Hepatocyte (in vitro differentiated cells): ENCODE measurements at places on chromosomes 1 and 21. TPM values are rescaled to one million over a fixed set of nuclear protein-coding genes. Genes with fewer than 3 reads are reported as not detected.

The TSPEAR gene
- 0.35 and 0.66 TPM in 2 replicates for polyA plus RNA-seq

DNA sequence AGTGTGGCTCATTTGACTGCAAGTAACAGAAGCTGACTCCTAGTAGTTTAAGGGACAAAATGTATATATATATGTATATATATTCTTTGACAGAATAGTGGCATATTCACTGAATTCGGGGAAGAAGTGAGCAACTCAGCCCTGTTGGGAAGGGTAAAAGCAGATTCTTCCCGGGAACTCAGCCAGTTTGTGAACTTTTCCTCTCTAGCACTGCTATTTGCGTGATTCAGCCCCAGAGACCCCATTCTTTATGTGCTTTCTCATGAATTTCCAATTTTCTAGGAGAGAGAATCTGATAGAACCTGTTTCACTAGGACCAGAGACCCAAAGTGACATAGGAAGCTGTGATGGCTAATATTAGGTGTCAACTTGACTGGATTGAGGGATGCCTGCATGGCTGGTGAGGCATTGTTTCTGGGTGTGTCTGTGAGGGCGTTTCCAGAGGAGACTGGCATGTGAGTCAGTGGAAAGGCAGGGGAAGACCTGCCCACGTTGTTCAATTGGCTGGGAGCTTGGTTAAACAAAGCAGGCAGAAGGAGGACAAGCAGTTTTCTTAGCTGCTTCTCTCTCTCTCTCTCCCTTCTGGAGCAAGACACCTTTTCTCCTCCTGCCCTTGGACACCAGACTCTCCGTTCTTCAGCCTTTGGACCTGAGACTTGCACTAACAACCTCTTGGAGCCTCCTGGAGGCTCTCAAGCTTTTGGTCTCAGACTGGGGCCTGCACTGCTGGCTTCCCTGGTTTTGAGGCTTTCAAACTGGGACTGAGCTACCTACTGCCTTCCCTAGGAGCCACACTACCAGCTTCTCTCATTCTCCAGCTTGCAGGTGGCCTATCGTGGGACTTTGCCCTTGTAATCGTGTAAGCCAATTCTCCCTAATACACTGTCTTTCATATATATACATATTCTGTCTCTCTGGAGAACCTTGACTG, 93.4 kb upstream of the KCNK1 start:
- peak; percentile 67 for DNase-seq
- H3K4me3 ChIP-seq: no peak overlapping the region
- H3K4me1 ChIP-seq: peaks cover 8% of the 10 kb centered on the region
- no peaks in the 10 kb centered on the region for H3K27me3 ChIP-seq
- H3K27ac ChIP-seq: peak overlapping the region; percentile 65

The MYBPH gene
- polyA plus RNA-seq: 0.70 TPM in 1 of 2 replicates, not detected in the other

- peak; percentile 89 for DNase-seq
- H3K4me1 ChIP-seq: peaks cover 13% of the 10 kb centered on the region
- peaks cover 25% of the 10 kb centered on the region for H3K27me3 ChIP-seq
- no peaks in the 10 kb centered on the region for H3K36me3 ChIP-seq
- H3K4me3 ChIP-seq: peak within 1 kb of the TSS; percentile 15
Observed at GRCh38 chr1:203127666-203128430, at the start of gene ADORA1. TSS of gene ADORA1 (plus strand) at chr1:203127726. CDS start at chr1:203128842, 1,116 bp downstream.

DNA sequence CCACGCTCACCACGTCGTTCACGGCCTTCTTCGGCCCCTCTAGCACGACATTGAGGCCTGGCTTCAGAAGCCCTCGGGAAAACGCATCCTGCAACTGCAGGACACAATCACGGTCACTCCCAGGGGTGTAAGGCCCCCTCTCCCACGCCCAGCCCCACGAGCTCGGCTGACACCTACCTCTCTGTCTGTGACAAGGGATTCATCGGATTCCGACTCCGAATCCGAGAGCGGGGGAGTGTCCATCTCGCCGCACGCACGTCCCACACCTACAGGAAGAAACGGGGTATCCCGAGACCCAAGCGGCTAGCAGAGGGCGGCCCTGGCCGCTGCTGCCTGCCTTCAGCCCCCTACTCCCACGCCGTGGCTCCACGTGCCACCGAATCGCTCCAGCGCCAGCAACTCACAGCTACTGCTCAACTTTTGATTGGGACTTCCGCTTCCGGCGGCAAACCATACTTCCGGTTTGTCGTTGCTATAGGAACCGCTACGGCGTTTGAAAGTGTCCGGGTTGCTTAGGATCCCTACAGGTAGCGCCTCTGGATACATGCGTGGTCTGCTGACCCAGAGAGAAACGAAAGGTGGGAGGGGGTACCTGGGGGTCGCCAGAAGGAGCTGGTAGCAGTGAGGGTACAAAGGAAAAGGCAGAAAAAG, at the start of the genes CFAP57 and EBNA1BP2:
Gene CFAP57, plus strand, starts transcription at position 455 of the 651 bp plus-strand sequence. CDS start 424 bp downstream, outside the sequence.
Gene EBNA1BP2, minus strand, starts transcription at position 415 of the 651 bp plus-strand sequence. Its CDS starts 172 bp downstream, at position 243.
- peak within 1 kb of the TSS; percentile 22 for H3K27ac ChIP-seq
- H3K4me1 ChIP-seq: peaks cover 9% of the 10 kb centered on the region
- peak; percentile 94 for DNase-seq
- no peaks in the 10 kb centered on the region for H3K36me3 ChIP-seq
- peak within 1 kb of the TSS; percentile 47 for H3K4me3 ChIP-seq
- H3K27me3 ChIP-seq: peaks cover 16% of the 10 kb centered on the region

The PPM1J gene
- 1.8 and 1.9 TPM in 2 replicates for polyA plus RNA-seq

- DNase-seq: no peak
- H3K4me1 ChIP-seq: no peaks in the 10 kb centered on the region
- no peaks in the 10 kb centered on the region for H3K27me3 ChIP-seq
- H3K36me3 ChIP-seq: no peaks in the 10 kb centered on the region
- H3K27ac ChIP-seq: no peak overlapping the region
Observed at GRCh38 chr1:109897259-109897955, 13.2 kb upstream of the CSF1 start.

The CNIH3 gene
- polyA plus RNA-seq: 2.1 and 3.5 TPM in 2 replicates

DNA sequence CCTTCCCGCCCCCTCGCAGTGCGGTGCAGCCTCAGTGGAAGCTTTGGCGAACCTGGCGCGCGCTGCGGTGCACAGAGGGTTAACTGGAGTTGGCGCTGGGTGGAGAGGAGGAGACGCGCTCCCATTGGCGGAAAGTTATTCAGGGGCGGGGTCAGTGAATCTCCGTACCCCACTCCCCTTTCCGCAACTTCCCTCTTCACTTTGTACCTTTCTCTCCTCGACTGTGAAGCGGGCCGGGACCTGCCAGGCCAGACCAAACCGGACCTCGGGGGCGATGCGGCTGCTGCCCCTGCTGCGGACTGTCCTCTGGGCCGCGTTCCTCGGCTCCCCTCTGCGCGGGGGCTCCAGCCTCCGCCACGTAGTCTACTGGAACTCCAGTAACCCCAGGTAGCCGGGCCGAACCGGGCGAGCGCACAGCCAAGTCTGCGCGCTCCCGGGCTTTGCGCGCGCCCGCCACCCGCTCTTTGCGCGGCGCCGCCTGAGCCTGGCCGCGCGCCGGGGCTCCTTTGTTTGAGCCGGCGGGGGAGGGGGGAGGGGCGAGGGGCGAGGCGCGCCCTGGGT, at the start of gene EFNA4:
Gene EFNA4, plus strand, starts transcription at position 191 of the 561 bp plus-strand sequence. Its CDS starts 84 bp downstream, at position 275.
- no peaks in the 10 kb centered on the region for H3K27me3 ChIP-seq
- peak within 1 kb of the TSS; percentile 77 for H3K4me3 ChIP-seq
- peaks cover 15% of the 10 kb centered on the region for H3K4me1 ChIP-seq
- no peaks in the 10 kb centered on the region for H3K36me3 ChIP-seq
- DNase-seq: peak; percentile 94

The CLEC20A gene
- not detected in 2 replicates for polyA plus RNA-seq
